ENCODE measurements at places on chromosomes 16 and 17.

GRCh38 chr17:68103148-68103547 is 67.6 kb downstream of the KPNA2 start:
- DNase-seq, result no peak

DNA sequence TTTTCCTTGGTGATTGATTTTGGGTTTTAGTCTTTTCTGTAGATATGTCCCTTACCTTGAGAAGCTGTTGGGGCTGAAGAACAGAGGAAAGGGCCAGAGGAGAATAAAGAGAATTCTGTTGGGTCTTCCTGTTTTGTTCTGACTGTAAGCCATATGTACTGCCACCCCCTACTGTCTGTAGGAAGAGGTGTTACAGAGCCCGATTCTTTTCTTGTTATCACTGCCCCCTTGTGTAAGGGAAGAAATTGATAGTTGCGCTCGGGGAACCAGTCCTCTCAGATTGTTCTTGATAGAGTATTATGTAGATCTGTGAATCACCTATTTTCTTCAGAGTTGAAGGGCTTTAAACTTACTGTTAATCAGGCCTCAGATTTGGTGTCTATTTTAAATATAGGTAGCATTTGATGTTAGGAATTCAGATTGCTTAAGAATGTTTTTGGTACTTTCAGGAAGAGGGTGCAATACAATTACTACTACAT is 2.4 kb downstream of the TANC2 start:
- DNase-seq, result no peak

- no peak for DNase-seq
Observed at GRCh38 chr17:74690409-74690825, 22.3 kb downstream of the CD300LF start.

DNA sequence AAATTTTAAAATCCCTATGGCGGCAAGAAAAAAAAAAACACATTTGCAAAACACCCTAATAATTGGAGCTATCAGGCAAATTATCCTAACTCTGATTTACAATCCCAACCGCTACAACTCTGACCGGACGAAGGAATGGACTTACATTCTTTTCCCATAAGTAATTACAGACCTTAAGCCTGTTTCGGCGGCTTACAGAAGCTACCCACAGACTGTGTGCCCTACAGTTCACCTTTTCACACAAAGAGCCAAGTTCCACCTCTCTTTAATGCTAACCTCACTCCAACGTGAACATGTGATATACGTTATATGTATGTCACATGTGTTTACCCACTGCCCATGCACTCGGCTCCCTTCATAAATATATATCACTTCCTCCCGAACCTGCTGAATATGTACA is 8.7 kb upstream of the MEAK7 start:
- DNase-seq, result no peak

DNA sequence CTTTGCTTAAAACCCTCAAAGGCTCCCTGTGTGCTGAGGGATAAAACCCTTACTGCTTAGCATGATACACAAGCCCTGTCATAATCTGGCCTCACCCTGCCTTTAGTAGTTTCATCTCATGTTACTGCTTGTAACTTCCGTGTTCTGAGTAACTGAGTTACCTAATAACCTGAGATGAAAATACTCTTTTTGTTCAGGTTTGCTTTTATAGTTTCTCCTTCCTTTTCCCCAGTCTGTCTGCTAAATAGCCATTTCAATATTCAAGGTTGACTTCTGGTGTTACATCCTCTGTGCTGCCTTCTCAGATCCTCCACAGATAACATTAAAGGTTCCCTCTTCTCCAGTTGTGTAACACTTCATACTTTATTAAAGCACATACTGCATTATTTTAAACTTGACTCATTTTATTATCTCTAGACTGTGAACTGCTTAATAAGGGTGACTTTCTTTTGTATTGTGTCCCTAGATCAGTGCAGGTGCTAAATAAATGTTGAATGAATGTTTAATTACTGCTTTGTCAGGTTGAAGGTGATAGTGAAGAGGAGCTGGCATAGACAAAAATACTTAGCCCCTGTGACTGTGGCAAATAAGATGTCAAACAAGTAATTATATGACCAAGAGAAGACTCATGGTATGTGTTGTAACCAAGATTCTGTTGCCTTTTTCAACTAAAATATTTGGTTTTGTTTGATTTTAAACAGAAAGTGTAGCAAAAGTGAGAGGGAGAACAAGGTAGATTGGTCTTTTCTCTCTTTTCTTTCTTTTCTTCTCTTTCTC is 47.8 kb downstream of the NFAT5 start:
- DNase-seq, result no peak

DNA sequence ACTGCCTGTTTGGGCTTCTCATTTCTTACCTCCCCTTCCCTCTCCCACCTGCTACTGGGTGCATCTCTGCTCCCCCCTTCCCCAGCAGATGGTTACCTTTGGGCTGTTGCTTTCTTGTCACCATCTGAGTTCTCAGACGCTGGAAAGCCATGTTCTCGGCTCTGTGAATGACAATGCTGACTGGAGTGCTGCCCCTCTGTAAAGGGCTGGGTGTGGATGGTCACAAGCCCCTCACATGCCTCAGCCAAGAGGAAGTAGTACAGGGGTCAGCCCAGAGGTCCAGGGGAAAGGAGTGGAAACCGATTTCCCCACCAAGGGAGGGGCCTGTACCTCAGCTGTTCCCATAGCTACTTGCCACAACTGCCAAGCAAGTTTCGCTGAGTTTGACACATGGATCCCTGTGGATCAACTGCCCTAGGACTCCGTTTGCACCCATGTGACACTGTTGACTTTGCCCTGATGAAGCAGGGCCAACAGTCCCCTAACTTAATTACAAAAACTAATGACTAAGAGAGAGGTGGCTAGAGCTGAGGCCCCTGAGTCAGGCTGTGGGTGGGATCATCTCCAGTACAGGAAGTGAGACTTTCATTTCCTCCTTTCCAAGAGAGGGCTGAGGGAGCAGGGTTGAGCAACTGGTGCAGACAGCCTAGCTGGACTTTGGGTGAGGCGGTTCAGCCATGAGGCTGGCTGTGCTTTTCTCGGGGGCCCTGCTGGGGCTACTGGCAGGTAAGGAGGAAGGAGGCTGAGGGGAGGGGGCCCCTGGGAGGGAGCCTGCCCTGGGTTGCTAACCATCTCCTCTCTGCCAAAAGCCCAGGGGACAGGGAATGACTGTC is at the start of gene CD68:
Gene CD68, plus strand, starts transcription at position 638 of the 833 bp plus-strand sequence. Its CDS starts 40 bp downstream, at position 678.
- peak; percentile 77 for DNase-seq

DNA sequence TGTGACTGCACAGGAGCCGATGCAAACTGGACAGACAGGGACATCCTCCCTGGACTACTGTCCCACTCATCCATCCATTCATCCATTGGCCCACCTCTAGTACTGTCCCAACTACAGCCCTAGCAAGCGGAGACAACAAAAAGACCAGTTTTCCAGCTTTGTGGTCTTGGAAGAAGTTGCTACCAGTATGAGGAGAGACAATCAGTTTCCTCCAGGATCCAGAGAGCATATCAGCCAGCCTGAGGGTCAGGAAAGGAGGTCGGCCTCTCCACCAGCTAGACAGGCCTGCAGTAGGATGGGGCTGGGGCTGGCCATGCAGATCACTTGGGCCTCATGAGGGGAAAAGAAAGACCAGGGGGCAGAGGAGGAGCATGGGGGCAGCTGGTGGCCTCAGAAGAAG is 16.8 kb downstream of the KRT33A start:
- DNase-seq, result no peak

DNA sequence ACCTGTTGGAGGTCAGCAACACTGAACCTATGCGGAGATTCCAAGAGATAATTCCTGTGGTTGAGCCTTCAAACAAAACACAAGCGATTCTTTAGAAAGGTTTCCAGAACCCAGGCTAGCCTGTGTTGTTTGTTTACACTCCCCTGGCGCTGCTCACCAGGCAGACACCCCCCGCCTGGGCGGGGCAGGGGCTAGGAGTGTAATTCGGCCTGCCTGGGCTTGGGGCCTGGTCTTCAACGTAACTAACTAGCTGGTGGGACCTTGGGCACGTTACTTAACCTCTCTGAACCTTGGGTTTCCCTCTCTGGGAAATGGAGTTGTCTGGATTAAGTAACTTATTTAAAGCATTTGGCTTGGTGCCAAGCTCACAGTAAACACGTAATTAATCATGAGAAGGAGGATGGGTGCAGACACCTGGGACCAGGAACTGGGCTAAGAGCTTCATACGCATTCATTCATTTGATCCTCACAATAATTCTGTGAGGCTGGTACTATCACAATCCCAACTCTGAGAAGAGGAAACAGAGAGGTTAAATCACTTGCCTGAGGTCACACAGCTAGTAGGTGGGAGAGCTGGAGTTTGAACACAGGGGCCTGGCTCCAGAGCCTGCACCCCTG is 7.6 kb upstream of the ARHGAP27 start:
- no peak for DNase-seq

- DNase-seq, result peak; percentile 76
Observed at GRCh38 chr17:39209317-39210092, 9.4 kb downstream of the RPL19 start.

- DNase-seq, result no peak
Observed at GRCh38 chr17:67107811-67108775, 63.7 kb downstream of the CACNG1 start.

DNA sequence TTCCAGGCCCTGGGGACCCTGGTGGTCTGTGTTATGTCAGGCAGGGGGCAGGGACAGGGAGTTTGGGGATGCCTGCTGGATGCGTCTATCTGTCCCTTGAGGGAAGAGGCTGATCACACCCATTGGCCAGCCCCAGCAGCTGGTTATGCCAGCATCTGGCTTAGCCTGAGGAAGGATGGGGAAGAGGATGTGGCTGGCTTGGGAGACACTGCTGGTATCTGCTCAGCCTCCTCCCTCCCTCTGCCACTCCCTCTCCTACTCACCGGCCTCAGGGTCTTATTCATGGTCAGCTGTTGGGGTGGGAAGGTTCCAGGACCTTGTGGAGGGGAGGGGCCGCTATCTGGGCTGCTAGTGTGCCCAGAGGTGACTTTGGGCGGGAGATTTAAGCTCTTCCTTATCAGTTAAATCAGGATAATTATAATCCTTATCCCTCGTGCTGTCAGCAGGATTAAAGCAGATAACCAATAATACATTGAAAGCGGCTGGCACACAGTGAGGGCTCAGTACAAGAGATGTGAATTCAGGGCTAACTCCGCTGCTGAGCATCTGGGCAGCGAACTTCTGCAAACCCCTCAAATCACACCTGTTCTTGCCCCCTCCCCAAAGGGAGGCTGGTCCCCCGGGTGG is 36.0 kb upstream of the MLKL start:
- no peak for DNase-seq

DNA sequence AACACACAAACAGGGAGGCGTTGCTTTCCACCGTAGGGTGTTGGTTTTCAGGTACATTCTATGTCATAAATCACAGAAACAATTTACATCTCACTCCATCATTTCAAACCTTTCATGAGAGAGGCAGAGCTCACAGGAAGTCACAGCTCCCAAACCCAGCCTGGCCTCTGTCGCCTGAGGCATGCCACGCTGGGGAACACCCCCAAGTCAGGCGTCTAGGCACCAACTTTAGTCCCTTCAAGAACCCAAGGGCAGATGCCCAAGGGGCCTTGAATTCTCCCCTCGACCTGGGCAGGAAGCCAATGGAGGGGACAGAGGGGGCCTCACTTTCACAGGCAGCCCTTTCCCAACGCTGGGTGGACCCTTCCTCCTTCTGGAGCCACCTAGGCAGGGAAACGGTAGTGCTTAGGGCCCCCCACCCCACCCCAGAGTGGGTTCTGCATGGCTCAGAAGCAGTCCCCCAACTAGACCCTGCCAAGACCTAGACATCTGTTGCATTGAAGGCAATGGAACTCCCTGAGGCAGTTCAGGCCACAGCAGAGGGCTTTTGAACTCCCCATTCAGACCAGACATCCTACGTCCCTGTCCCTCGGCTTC is 10.6 kb downstream of the TBX4 start:
- no peak for DNase-seq

DNA sequence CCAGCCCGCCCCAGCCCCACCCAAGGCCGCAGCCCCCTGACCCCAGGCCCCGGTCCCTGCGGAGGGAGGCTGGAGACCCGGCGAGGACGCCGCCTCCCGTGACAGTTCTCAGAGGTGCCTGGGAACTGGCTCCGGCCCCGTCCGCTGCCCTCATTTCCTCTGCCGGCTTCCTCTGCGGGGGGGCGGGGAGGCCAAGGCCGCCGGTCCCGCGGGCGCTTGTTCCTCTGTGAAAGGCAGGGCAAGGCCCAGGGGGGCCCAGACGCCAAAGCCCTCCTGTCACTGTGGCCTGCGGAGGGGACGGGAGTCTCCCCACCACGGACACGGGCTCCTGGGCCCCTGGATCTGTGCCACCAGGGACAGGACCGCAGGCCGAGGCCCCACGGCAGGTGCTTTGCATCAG is 5.0 kb upstream of the PVALEF start:
- DNase-seq, result no peak

GRCh38 chr16:47924950-47925349 is 230.8 kb downstream of the ABCC12 start:
- no peak for DNase-seq

- DNase-seq, result peak; percentile 69
Observed at GRCh38 chr16:89921702-89922476, 1.3 kb upstream of the TUBB3 start.

GRCh38 chr16:27628241-27628942 is 78.4 kb downstream of the KATNIP start:
- DNase-seq, result no peak

- no peak for DNase-seq
Observed at GRCh38 chr16:89422527-89422904, 67.8 kb downstream of the ANKRD11 start.

DNA sequence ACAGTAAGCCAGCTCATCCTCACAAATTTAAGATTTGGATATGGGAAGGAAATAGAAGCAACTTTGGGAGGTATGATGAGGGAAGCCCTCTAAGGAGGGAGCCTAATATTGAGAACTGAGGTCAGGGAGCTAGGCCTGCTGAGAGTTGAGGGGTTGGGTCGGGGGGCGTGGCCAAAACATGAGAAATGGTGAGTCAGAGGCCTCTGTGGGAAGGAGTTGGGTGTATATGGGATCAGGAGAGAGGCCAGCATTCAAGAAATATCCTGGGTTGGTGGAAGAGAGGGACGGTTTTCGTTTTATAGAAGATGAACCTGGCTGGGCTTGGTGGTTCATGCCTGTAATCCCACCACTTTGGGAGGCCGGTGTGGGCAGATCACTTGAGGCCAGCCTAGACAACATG is 48.4 kb downstream of the CLEC16A start:
- no peak for DNase-seq

GRCh38 chr16:12240036-12240435 is 263.5 kb downstream of the SNX29 start:
- DNase-seq, result no peak

- peak; percentile 92 for DNase-seq
Observed at GRCh38 chr16:30092373-30093010, 768 bp upstream of the TBX6 start.

DNA sequence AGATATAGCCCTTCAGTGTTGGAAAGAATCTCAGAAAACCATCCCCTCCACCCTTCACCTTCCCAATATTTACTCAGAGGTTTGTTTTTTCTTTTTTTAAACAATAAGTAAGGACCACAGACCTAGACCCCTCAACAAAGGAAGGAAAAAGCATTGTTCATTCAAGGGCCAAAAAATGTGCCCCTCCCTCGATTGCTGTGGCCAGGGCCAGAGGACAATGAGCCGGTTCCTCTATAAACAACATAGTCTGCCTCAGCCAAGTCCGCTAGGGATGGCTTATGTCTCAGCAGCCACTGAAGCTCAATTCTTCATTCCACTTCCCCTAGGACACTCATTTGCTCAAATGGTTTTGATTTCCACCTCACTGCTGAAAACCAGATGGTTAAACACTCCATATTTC is 24.0 kb downstream of the TRIM16 start:
- no peak for DNase-seq

GRCh38 chr16:1794908-1795666 is 1.6 kb upstream of the IGFALS start:
- no peak for DNase-seq
